DMS79 (cell line): ENCODE measurements at places on chromosomes 7 and 10.

GRCh38 chr10:36097696-36098095, 455.6 kb upstream of the FZD8 start:
- peak; percentile 1 for DNase-seq

DNA sequence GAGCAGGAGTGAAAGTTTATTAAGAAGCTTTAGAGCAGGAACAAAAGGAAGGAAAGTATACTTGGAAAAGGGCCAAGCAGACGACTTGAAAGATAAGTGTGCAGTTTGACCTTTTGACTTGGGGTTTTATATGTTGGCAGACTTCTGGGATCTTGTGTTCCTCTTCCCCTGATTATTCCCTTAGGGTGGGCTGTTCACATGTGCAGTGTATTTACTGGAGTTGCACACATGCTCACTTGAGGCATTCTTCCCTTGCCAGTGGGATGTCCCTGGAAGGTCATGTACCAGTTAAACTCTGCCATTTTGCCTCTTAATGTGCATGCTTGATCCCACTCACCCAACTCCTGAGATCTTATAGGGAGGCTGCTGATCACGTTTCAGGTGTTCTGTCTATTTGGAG, 23.4 kb upstream of the ARHGAP12 start:
- DNase-seq, result no peak

DNA sequence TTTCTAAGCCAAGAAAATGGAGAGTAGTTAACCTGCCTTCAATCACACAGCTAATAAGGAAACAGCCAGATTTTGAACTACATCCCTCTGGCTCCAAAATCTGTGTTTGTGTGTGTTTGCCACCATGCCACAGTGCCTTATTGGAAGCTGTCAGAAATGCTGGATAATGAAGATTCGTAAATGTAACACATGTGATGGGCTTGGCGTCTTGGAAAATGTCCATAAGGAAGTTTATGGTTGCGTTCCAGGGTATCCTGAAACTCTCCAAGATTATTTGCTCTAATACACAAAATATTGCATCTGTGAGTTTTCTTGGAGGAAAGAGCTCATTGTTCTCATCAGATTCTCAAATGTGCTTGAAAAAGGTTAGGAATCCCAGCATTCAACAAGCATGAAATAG, 22.7 kb downstream of the MYOF start:
- no peak for DNase-seq

DNA sequence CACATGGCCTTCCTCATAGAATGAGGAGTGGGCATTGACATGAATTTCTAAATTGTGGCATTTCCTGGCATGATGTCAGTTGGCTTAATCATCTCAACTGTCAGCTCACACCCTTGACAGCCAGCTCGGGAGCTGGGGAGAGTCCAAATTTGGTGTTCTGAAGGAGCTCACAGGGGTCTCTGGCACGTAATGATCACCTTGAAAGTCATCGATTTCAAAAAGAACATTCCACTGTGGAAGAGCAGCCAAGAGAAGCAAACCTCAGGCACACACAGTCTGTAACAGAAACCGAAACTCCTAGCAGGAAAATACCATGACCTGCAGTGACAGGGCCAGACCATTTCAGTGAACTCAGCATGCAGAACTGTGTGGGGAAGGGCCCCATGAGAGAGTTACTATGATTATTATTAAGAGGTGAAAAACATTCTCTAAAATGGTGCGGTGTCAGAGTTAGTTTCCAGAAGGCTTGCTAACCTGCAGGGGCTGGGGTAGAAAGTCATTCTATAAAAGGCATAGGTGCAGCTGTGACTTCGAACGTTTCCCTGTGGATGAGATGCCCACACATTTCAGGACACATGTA, 26.4 kb upstream of the KLF6 start:
- no peak for DNase-seq

- no peak for DNase-seq
Observed at GRCh38 chr10:88754287-88754686, 5.5 kb upstream of the LIPN start.

GRCh38 chr7:73304071-73304470, 4.6 kb downstream of the NSUN5 start:
- no peak for DNase-seq

GRCh38 chr7:29161231-29161630, 14.9 kb upstream of the CPVL start:
- DNase-seq, result no peak

- DNase-seq, result no peak
Observed at GRCh38 chr10:107809889-107810288, 645.4 kb upstream of the SORCS1 start.

GRCh38 chr7:47264021-47264651, 317.8 kb downstream of the TNS3 start:
- no peak for DNase-seq

DNA sequence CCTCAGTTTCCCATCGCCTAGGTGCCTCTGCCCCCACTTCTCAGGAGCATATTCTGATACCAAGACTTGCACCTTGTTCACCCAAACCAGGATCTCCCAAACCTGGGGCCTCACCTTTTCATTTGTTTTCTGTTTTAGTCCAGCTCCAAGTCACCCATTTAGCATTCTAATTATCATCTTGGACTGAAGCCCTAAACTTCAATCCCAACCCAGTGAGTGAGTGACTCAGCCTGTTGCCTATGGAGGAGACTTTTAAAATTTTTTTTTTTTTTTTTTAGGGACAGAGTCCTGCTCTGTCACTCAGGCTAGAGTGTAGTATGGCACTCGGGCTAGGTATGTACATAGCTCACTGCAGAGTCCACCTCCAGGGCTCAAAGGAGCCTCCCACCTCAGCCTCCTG, 378.9 kb upstream of the AUTS2 start:
- DNase-seq, result no peak

GRCh38 chr7:41148521-41148951, 554.4 kb downstream of the INHBA start:
- no peak for DNase-seq

DNA sequence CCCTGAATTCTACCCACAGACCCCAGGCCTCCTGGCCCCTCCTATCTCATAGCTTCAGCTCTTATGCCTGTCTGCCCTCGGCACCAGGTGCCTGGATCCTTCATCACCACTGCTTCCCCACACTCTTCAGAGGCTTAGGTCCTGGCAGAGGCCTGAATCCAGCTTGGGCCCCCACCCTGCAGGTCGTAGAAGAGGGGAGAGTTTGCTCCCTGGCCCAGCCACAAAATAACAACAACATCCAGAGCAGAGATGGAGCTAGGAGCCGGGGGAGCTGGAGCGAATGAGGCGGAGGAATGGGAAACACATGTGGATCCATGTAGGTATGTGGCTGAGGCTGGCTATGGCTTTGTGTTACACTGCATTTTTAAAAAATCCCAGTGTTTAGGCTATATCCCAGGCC, 7.8 kb upstream of the OPN4 start:
- no peak for DNase-seq

GRCh38 chr7:64685741-64686140, 19.8 kb downstream of the ZNF107 start:
- DNase-seq, result no peak

- DNase-seq, result no peak
Observed at GRCh38 chr7:156155988-156156733, 343.9 kb upstream of the SHH start.

DNA sequence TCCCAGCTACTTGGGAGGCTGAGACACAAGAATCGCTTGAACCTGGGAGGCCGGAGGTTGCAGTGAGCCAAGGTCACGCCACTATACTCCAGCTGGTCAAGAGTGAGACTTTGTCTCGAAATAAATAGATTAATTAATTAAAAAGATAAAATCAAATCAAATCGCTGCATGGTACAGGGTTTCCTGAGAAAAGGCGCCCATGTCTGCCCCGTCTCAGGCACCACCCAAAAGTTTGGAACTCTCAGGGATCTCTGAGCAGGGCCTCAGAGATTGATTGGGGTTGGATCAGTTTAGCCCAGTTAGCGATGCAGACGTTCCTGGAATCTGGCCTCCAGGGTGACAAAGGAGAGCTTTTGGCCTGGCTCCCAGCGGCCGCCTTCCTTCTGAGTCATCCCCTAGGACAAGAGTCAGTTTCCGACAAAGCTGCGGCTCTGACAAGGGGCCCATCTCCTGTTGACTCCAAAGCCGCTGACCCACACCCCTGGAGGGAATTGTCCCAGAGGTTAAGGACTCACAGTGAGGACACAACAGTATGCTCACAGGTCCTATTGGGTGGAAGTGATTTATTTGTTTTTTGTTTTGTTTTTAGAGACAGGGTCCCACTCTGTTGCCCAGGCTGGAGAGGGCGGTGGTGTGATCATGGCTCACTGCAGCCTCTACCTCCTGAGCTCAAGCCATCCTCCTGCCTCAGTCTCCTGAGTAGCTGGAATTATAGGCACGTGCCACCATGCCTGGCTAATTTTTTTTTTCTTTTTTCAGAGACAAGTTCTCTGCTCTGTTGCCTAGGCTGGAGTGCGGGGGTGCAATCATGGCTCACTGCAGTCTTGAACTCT, 6.8 kb downstream of the ORAI2 start:
- DNase-seq, result no peak

DNA sequence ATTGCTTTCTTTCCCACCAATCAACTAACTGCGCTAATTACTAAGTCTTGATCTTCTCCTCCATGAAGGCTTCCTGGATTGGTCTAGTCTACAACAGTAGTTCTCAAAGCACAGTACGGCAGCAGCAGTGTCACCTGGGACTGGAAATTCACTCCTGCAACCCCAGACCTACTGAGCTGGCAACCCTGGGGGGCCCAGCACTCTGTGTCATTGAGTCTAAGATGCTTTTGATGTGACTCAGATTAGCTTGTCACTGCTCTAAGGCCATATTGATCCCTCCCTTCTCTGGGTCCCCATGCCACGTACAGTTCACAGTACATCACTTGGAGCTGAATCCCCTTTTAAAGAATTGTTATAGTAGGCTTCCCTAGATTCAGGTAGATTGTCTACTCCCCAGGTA, 65.7 kb upstream of the KMT2C start:
- DNase-seq, result no peak

DNA sequence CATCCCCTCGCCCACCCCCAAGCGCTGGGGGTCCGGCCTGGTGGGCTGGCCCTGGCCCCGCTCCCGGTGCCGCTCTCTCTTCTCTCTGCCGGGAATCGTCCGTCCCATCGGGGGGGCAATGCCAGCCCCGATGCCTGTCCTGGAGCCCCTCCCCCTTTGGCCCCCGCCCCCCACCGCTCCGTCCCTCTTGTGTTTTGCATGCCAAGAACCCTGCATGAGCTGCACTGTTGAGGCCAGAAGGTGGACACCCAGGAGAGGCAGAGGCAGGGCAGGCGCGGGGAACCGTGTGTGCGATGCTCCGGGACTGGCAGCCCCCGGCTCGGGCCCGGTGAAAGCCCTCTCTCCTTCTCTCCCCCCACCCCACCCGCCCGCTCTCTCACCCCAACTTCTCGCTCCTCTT, 22.1 kb upstream of the HSPB1 start:
- no peak for DNase-seq

- no peak for DNase-seq
Observed at GRCh38 chr10:110553905-110554304, 13.6 kb upstream of the SMC3 start.

GRCh38 chr10:68508090-68508489, 19.2 kb downstream of the SLC25A16 start:
- no peak for DNase-seq

GRCh38 chr7:157279741-157280215, 57.0 kb upstream of the DNAJB6 start:
- no peak for DNase-seq

DNA sequence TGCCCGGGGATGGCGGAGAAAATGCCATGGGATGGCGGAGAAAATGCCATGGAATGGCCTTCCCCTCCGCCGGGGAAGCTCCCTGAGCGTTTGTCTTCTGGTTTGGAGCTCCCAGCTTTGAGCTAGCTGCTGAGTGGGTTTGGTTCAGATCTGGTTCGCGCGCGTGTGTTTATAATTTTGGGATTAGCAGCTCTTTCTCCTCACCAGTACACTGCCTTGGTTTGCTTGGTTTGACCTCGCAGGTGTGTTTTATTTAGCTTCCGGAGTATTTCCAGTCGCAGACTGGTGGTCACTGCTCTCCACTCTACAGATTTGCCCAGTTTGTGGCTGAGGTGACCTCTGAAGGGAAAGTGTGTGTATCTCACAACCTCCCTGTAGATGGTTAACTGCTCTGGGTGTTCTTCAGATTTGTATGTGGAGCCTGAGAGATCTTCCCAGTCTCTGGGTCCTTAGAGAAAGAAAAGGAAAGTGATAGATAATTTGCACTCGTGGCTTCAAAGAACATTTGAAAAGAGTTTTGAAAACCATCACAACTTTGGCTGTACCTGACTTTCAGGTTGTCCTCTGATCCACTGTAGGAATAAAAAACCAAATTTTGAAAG, 597 bp downstream of the ZNF277 start:
- no peak for DNase-seq

- no peak for DNase-seq
Observed at GRCh38 chr10:62870866-62871265, 54.7 kb upstream of the EGR2 start.

DNA sequence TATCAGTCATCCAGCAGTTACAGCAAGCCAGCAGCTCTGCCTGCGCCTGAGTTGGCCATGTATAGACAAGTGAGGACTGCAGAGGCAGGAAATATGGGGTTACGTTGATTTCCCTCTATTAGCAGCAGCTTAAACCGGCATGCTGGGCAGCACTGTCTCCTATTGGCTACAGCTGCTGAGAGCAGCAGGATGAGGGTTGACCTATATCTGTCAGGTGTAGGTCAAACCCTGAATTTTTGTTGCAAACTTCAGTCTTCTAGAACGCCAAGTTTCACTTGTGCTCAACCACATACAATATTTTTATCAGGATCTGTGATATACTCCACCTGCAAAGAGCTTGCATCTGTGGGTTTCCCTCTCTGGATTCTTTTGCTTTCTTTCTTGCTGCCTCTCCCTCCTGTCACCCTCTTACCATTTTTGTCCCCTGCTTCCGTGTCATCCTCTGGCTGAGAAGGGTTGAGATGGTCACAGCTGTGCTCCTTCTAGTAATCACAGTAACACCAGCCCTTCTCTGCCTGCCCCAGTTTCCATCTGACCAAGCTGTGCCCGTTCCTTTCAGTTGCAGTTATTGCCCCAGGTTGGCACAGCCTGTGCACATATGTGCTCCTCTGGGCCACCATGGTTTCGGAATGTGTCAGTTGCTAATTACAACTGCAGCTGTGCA, 23.8 kb upstream of the GLCCI1 start:
- no peak for DNase-seq

DNA sequence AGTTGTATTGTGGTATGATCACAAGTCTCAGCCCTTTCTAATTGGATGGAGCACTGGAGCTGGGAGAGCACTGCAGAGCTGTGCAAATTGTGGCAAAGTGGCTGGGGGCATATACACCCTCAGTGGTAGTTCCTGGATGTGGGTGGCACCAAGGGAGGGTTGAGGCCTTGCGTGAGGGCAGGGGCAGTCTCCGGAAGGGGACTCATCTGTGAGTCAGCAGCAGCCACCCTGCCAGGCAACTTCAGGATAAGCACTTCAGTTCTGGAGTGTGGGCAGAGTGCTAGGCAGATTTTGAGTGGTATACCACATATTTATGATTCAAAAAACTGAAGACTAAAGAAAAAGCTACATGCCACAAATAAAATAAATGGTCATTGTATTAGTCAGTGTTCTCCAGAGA, 210.5 kb downstream of the ETV1 start:
- no peak for DNase-seq

GRCh38 chr7:142365410-142365842, 107.6 kb upstream of the PRSS58 start:
- no peak for DNase-seq
